ENCODE measurements at places on chromosomes 11 and 22.
A peak's percentile ranks its signal among the peaks of the same experiment; 100 is the strongest.

GRCh38 chr22:36913427-36914389, at the start of gene CSF2RB:
TSS of gene CSF2RB (plus strand) at chr22:36913628. CDS start at chr22:36922208, 8,580 bp downstream.
- peak; percentile 48 for DNase-seq

GRCh38 chr22:37643225-37643847, 3.9 kb downstream of the SH3BP1 start:
- peak; percentile 80 for DNase-seq

- DNase-seq = no peak
Observed at GRCh38 chr11:113242060-113242459, 72.3 kb upstream of the TTC12 start.

GRCh38 chr11:122405547-122406341, 249.8 kb upstream of the UBASH3B start:
- no peak for DNase-seq

DNA sequence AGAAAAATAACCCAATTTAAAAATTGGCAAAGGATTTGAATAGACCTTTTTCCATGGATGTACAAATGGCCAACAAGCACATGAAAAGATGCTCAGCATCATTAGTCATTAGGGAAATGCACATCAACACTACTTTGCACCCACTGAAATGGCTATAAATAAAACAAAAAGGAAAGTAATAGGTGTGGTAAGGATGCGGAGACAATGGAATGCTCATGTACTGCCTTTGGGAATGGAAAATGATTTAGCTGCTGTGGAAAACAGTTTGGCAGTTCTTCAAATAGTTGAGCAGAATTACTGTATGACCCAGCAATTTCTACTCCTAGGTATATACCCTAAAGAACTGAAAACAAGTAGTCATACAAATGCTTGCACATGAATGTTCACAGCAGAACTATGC, 37.4 kb downstream of the LARGE2 start:
- DNase-seq = no peak

Measured in GM12865 (cell line).